ENCODE measurements at places on chromosomes 4 and X.

DNA sequence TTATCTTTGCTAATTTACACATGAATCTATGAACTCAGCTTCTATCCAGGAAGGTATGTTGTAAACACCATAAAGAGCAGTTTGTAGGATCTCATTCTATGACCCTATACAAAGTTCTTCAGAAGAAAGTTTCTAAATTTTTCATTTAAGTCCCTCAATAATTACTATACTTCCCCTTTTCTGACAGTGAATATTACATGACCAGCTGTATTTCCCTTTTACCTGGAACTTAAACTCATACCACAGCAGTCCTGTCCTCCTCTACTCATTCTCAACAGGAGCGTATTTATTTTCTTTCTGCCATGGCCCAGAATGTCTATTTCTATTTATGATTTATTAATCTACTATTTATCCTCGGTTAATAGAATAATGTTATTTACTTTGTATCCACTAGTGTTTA lies 15.8 kb downstream of the RASGEF1B start:
- no peak for DNase-seq

DNA sequence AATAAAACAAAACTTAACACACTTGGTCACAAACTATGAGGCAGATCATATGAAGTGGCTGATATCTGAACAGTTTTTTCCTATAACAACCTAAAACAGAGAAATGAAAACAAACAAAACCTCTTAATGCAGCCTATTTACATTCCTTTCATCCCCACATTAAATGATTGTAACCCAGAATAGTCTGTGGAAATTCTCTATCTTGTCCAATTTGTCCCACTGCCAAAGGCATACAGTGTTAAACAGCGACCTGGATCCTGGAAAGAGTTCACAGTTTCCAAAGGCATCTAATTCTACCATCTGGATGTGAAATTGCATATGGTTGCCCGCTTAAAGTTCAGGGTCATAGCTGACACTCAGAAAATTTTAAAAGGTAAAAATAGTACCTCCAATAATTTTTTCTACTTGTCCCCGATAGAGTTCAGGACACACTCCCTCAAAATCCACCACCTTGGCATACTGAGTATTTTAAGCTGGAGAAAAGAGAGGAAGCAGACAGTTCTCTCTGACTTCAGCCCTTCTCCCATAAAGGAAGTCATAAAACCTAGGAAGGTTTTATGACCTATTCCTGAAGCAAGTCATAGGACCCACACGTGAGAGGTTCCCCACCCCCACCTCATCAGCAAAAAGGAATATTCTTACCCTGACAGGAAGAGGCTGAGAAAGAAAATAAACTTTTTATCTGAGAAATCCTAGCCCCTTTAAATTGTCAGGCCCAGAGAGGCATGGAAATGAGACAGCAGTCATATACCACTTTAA lies 270.2 kb downstream of the PAPSS1 start:
- DNase-seq = no peak

DNA sequence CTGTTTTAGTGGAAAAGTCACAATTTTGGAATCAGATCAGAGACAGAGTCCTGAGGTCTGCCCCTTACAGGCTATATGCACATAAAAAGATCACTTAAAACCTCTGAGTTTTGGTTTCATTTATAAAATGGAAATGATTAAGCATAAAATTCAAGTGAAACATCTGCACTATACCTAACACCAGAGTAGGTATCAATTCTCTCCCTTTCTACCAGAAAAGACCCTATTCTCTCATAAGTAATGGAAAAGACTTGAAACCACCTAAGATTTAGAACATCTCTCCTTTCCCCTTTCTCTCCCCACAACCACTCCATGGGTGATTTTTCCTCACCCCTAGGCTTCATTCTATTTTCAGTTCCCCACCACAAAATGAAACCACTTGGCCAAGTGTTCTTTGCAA lies 907 bp downstream of the LHFPL1 start:
- DNase-seq = no peak

DNA sequence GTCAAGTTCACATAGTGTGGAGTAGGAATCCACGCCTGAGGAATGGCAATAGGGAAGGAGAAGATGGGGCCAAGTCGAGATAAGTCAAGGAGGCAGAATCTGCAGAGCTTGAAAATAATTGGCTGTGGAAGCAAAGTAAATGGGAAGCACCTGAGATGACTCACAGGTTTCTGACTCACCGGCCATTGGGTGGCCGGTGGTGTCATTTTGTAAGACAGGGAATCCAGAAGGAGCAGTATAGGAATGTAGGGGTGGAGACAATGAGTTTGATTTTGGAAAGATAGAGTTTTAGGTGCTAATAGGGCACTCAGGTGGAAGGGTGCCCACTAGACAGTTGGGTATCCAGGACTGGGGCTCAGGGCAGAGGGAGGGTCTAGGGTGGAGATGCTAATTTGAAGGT lies 201.0 kb upstream of the MAMLD1 start:
- no peak for DNase-seq

DNA sequence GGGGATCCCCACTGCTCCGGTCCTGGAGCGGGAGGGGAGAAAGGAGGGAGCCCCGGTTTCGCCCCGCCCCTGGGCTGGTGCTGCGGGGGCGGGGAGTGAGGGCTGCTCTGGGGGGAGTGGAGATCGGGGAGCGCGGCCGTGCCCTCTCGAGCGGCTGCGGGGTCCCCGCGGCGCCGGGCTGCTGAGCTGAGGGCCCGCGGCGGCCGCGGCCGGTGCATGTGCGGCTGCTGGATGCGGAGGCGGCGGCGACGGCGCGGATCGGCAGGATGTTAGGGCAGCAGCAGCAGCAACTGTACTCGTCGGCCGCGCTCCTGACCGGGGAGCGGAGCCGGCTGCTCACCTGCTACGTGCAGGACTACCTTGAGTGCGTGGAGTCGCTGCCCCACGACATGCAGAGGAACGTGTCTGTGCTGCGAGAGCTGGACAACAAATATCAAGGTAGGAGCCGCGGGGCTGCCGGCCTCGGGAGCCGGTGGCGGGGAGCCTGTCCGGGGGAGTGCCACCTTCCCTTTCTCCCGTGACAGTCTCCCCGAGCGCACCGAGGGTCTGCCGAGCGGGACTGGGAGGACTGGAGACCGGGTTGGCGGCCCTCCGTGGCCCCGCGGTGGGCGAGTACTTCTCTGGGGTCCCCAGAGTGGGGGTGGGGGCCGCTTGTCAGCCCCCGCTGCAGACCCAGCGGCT lies at the start of gene ING2:
Gene ING2, plus strand, starts transcription at position 129 of the 681 bp plus-strand sequence. Its CDS starts 138 bp downstream, at position 267.
- peak; percentile 84 for DNase-seq

DNA sequence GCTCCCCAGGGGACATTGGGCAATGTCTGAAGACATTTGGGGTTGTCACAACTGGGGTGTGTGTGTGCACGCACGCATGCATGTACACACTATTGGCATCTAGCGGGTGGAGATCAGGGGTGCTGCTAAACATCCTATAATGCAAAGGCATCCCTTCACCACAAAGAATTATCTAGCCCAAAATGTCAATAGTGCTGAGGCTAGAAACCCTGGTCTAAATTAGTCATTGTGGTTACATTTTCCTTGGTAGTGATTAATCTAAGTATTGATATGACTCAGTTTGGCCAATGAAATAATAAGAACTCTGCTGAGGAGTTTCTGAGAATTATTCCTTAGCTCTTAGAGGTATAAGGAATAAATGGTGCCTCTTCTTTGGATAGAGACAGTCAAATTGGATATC lies 200.2 kb downstream of the CLCN4 start:
- DNase-seq = no peak

- DNase-seq = no peak
Measured at GRCh38 chrX:110180928-110181310, 137.0 kb downstream of the AMMECR1 start.

GRCh38 chrX:49155243-49155899 lies 7.2 kb upstream of the MAGIX start:
- no peak for DNase-seq

- no peak for DNase-seq
Measured at GRCh38 chr4:35461931-35462659, 782.2 kb downstream of the ARAP2 start.

DNA sequence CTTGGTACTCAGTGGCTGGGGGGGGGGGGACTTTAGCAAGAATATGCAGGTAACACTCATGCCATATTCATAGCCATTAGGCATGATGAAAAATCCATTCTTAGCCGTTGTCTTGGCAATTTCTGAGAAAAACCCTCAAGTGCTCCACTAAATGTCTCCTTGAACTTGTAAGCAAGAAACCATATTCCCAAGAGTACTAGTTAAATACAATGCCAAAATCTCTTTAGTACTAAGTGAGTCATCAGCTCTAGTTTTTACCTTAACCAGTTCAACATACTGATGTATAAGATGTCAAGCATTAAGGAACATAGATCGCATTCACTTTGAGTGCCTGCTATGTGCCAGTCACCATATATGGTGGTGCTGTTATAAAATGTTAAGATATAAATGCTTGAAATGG lies 27.5 kb downstream of the UBE2D3 start:
- no peak for DNase-seq

GRCh38 chr4:145453163-145453520 lies 28.5 kb upstream of the SMAD1 start:
- DNase-seq = no peak

- DNase-seq = peak; percentile 22
Measured at GRCh38 chr4:40550948-40551462, 78.7 kb downstream of the RBM47 start.

DNA sequence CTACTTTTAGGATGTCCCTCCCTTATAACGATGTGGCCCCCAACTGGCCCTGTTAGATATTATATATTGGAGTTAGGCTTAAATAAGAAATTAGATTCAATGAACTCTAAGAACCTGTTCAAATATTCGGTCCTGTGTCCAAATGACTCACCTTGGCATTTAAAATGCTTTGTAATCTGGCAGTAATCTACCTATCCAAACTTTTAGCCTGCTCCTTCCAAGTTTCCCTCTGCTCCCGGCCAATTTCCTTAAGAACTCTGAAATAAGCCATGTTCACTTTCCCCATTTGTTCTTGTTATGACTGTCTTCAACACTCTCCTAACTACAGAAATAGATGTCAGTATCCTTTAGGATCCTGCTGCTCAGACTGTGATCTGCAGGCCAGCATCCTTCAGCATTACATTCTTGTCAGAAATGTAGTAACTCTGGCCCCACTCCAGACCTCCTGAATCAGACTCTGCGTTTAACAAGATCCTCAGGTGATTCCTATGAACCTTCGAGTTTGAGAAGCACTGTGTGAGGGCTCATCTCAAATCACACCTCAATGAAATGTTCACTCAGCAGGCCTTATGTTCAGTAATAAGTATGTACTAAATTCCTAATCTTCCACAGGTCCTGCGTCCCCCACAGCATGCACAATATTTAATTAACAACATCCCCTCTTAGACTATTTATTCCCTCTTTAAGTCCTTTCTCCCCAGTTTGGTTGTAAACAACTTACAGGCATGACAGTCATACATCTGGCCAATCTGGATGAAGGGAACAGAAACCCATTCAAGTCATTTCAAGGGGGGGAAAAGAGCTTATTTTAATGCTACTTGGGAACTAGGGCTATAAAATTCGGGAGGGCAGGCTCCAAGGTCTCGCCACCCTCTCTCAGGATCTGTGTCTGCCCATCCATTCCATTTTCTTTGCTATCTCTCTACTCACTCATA lies 3.0 kb downstream of the ATP8A1 start:
- DNase-seq = no peak

- no peak for DNase-seq
Measured at GRCh38 chr4:184889666-184890335, 64.0 kb upstream of the ACSL1 start.

GRCh38 chrX:16479206-16479869 lies 170.6 kb upstream of the S100G start:
- DNase-seq = no peak

- no peak for DNase-seq
Measured at GRCh38 chr4:109708990-109709389, 5.7 kb upstream of the CASP6 start.

DNA sequence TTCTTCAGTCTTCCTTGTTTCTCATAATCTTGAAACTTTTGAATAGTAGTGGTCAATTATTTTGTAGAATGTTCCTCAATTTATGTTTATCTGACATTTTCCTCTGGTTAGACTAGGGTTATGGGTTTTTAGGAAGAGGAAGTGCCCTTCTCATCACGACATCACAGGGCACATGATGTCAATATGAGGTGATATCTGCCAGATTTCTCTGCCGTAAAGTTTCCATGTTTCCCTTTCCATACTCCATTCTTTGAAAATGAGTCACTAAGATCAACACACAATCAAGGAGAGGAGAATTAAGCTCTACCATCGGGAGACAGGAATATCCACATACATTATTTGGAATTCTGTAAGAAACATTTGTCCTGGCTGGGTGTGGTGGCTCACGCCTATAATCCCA lies 28.4 kb downstream of the RP2 start:
- DNase-seq = no peak

DNA sequence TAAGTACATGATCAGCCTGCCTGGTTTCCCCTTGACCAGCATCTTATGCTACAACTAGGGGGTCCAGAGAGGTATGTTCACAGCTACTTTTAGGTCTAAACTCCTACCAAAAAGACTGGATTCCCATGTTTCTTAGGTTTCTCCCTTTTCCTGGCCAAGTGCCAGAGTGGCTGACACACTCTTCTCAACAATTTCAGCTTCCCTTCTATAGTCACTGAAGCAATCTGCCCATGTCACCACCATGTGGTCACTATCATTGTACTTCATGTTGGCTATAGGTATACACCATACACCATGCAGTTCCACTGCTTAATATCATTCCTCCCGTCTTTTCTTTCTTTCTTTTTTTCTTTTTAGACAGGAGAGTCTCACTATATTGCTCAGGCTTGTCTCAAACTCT lies 66.9 kb downstream of the KLHL13 start:
- no peak for DNase-seq

- DNase-seq = no peak
Measured at GRCh38 chr4:105641845-105642244, 66.6 kb downstream of the INTS12 start.

DNA sequence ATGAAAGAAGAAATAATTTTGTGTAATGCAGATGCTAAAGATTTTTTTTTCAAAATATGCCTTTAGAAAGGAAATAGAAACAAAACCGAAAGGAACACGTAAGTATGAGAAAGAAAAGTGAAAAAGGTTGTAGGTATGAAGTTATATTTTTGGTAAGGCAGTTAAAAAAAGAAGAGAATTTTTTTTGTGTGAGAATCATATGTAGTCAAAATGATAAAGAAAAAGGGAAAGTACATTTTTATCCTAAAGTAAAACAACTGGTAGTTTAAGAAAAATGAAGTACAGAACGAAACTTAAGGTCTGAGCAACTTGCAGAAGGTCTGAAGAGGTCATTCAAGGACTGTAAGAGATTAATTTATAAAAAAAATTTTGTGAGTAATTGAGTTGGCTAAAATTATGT lies 164.0 kb upstream of the TRAM1L1 start:
- DNase-seq = no peak

DNA sequence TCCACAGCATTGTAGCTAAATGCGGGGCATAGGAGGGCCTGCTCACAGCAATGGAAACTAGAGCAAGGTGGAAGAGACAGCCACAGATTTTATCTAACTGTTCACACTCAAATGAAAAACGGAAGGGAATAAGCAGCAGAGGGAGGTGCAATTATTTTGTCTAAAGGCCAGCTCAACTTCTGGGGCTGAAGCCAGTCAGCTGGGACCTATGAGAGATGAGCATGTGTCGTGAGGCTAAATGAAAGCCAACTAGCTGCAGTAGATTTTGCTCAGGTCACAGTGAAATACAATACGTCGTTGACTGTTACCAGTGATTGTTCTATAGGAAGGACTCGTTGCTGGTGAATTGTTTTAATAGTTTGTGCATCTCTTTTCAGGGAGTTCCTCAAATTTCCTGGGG lies 26.4 kb upstream of the FGFBP2 start:
- DNase-seq = no peak

- no peak for DNase-seq
Measured at GRCh38 chr4:110587666-110588285, 35.1 kb downstream of the PITX2 start.
